Mammary epithelial cell (primary cell): ENCODE measurements at places on chromosomes 2 and 18. TPM values are rescaled to one million over a fixed set of nuclear protein-coding genes. Genes with fewer than 3 reads are reported as not detected.

Gene PTH2R
- not detected for polyA plus RNA-seq

Gene NLRC4
- polyA plus RNA-seq = not detected

Gene CD28
- not detected for polyA plus RNA-seq

Gene C18orf54
- polyA plus RNA-seq = 2.9 TPM

Gene SDC1
- 1,215 TPM for polyA plus RNA-seq

Gene DSG1
- polyA plus RNA-seq = 0.07 TPM

Gene TMEM198
- 2.0 TPM for polyA plus RNA-seq

Gene PLEKHH2
- polyA plus RNA-seq = 0.94 TPM

Gene ASXL3
- not detected for polyA plus RNA-seq

Gene SGPP2
- 0.96 TPM for polyA plus RNA-seq
